Activated CD4-positive, alpha-beta T cell treated with anti-CD3 and anti-CD28 coated beads, Interleukin-2, amount 50 U/mL, for 16 hours (primary cell): ENCODE measurements at places on chromosomes 5 and 9.

DNA sequence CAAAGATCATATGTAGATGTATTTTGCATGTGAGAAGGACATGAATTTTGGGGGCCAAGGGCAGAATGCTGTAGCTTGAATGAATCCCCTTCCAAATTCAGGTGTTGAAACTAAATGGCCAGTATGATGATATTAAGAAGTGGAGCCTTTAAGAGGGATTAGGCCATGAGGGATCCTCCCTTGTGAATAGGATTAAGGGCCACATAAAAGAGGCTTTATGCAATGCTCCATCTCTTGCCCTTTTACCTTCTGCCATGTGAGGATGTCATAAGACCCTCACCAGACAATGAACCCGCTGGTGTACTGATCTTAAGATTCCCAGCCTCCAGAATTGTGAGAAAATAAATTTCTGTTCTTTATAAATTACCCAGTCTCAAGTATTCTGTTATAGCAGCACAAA, 206.1 kb downstream of the YTHDC2 start:
- DNase-seq: no peak

DNA sequence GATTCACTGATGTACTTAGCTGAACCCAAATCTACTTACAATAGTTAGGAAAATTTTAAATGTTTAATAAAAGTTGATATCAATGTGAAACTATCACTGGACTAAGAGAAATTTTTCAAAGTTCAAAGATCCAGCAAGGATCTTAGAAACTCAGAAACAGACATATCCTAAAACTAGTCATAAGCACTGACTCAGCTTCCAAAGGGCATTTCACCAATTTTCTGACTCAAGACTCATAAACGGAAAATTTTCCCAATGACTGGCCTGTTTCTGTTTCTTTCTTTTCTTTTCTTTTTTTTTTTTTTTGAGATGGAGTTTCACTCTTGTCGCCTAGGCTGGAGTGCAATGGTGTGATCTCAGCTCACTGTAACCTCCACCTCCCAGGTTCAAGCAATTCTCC, 66.6 kb downstream of the CDC14B start:
- DNase-seq: peak; percentile 47

- no peak for DNase-seq
Measured at GRCh38 chr5:88689668-88690408, 193.1 kb downstream of the MEF2C start.

DNA sequence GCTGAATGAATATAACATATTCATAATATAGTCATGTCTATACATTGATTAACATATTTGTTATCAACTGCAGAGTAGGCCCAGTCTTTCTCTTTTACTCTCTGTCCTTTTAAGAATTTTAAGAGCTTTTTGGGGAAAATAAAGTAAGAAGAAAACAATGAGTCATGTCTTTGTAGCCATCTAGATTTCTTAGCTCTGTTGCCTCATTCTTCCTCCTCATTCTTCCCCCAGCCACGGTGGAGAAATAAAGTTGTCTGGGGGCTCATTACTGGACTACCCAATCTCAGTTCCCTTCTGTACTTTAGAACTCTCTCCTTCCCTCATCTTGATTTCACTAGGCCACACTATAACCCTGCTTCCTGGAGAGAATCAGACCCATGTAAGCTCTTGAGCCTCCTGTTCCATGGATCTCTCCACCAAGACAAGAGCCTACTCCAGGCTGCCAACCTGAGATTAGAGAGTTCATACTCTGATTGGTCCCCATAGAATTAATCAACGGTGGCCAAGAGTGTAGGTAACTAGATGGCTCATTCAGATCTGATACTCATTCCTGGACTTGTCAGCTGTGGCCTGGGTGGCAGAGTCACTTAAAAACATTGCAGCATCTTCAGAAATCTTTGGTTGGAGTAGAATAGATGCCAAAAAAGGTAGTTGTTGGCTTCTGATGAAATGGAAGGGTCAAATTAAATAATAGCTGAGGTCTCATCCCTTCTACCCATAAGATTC, 44.2 kb downstream of the ITGA1 start:
- DNase-seq: peak; percentile 4

GRCh38 chr9:38328765-38329164, 63.7 kb upstream of the ALDH1B1 start:
- no peak for DNase-seq
